Eye (tissue), 1 donor: ENCODE measurements at places on chromosomes 1 and 21.

DNA sequence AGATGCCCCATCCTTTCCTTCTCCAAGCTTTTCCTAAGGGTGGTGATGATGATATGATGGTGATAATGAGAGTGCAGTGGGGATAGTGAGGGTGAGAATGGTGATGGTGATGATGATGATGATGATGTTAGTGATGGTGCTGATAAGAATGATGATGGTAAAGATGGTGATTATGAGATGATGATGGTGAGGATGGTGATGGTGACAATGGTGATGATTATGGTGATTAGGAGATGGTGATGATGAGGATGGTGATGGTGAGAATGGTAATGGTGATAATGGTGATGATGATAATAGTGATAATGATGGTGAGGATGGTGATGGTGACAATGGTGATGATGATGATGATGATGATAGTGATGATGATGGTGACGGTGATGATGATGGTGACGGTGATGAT lies 4.0 kb downstream of the BSND start:
- DNase-seq = no peak

DNA sequence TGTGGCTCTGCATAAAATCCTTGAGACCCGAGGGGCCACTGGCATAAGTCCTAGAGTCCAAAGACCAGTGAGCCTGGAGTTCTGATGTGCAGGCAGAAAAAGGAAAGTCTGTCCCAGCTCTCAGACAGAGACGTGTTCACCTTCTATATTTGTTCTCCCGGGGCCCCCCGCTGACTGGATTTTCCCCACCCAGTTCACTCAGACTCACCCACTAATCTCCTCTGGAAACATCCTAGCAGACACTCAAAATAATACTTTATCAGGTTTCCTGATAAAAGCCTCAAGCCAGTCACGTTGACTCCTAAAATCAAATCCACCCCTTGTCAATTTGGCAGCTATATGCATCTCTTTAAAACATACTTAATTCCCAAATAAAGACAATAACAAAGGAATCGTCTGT lies 1084.2 kb upstream of the NCAM2 start:
- DNase-seq = no peak

DNA sequence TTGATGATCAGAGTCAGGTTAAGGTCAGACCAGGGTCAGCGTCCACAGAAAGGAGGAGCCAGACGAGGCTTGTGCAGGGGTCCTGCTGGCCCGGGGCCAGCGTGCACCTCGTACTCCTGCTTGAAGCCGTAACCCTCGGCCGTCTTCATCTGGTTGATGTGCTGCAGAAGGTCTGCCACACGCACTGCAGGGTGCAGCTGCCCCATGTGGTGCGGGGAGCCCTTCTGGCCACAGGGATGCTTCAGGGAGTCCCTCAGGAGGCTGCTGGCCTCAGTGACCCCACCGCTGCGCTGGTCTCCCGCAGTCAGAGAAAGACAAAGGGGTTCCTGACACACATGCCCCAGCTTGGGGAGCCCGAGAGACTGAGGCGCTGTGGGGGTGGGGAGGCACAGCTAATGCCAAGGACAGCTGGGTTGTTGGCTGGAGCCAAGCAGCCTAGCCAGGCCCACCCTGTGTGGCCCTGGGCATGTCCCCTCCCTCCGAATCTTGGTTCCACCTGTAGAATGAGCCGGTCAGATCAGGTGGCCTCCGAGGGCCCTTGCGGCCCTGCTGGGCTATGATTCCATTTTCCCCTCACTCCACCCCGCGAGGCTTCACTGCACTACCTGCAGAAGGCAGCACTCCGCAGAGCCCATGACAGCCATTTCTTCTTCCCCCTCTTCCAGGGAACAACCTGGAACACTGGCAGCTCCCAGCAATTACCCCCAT lies 251.9 kb downstream of the PTPRU start:
- DNase-seq = no peak

DNA sequence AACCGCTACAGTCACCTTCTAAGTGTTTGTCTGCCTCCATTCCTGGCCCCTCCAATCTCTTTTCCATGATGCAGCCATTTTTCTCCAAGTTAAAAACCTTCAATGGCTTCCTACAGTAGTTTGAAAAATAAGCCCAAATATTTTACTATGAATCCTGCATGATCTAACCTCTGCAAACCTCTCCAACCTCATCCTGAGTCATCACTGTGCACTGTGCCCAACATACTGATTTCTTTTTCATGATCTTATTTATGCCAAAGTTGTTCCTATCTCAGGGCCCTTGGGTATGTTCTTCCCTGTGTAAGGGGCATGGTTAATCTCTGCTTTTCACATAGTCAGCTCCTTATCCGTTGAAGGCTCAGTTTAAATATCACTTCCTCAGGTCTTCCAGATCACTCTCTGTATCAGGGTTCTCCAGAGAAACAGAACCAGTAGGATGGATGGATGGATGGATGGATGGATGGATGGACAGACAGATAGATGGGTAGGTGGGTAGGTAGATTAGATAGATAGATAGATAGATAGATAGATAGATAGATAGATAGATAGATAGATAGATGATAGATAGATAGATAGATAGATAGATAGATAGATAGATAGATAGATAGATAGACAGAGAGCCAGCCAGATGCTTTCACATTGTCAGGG lies 18.1 kb upstream of the PTPN14 start:
- no peak for DNase-seq

DNA sequence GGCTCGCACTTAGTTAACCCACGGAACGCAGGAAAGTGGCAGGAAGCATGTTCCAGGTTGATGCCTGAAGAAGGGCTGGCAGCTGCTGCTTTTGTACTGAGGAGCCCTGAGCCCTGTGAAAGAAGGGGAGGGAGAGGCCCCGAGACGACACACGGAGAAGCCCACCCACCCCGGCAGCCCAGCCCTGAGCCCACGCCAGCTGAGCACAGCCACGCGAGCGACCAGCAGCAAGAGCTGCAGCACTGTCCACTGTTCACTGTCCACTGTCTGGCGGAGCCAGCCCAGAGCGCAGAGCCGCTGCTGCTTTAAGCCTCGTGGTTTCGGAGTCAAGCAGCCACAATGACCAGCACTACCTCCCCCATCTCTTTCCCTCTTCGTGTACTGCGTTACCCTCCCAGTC lies 5.3 kb downstream of the LRRC47 start:
- no peak for DNase-seq

- DNase-seq = no peak
Observed at GRCh38 chr1:246828818-246829217, 102.9 kb downstream of the AHCTF1 start.

GRCh38 chr1:54800899-54801759 lies at the start of gene TTC22:
TSS of gene TTC22 (minus strand) at chr1:54801323. CDS start at chr1:54801163, 160 bp downstream.
- peak; percentile 70 for DNase-seq

DNA sequence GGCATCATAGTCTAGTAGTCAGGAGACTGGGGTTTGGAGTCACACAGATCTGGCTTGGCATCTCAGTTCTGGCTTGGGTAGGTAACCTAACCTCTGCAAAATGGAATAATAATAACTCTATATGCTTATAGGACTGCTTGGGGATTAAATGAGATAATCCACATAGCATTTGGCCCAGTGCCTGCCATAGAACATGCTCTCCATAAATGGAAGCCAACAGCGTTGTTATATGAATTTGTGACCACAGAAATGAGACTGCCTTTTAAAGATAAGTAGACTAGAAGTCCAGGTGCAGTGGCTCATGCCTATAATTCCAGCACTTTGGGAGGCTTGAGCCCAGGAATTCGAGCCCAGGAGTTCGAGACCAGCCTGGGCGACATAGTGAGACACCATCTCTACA lies 4.0 kb upstream of the OPRD1 start:
- no peak for DNase-seq

- DNase-seq = no peak
Observed at GRCh38 chr1:26358411-26359384, 4.8 kb upstream of the CRYBG2 start.

DNA sequence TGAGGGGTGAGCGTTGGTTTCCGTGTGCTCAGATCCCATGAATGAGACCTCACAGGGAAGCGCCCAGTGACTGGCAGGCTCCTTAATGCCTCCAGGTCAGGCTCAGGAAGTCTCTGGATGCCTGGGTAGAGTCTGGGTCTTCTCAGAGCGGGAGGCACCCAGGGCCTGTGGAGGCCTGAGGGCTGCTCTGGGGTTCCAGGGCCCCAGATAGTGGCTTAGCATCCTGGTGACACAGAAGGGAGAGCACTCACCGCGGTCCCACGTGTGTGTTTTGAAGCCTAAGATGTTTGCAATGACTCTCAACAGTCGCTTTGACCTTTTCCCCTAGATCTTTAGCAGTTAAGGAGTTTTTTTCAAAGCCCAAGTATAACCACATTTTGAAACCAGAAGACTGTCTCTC lies 25.0 kb downstream of the PRMT2 start:
- DNase-seq = no peak

GRCh38 chr1:179754041-179754624 lies 11.0 kb downstream of the FAM163A start:
- DNase-seq = no peak

- DNase-seq = no peak
Observed at GRCh38 chr1:157092831-157093230, 6.8 kb downstream of the ETV3L start.

DNA sequence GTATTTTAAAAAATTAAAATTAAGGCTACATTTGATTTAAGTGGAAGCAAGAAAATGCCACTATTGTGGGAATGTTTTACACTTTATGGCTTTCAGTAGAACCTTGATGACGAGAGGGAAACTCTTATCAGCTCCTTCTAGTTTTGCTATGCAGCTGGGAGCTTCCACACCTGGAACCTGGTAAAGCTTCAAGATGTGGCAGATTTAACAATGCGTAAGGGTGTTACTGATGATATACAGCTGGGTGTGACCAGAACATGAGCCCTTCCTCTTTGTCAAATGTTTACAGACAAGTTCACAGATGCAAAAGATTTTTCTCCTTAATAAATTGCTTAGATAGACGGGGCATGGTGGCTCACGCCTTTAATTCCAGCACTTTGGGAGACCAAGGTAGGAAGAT lies 20.3 kb downstream of the TTC13 start:
- no peak for DNase-seq

- DNase-seq = peak; percentile 32
Observed at GRCh38 chr1:213448776-213449175, 397.7 kb downstream of the RPS6KC1 start.

DNA sequence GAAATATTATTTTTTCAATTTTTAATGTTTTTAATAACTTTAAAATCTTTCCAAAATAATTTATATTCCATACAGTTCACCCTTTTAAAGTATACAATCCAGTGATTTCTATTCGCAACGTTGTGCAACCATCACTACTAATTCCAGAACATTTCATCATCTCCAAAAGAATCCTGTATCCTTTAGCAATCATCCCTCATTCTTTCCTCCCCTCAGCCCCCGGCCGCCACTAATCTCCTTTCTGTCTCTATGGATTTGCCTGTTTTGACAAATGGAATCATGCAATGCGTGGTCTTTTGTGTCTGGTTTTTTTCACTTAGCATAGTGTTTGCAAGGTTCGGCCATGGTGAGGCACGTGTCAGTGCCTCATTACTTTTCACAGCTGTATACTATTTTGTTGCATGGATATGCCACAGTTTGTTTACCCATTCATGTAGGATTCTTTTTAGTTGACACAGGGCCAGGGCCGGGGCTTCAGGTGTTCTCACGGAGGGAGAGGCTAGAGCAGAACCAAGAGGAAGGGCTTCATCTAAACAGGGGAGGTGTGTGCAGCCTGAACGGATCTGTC lies 40.6 kb upstream of the ZBTB40 start:
- no peak for DNase-seq

DNA sequence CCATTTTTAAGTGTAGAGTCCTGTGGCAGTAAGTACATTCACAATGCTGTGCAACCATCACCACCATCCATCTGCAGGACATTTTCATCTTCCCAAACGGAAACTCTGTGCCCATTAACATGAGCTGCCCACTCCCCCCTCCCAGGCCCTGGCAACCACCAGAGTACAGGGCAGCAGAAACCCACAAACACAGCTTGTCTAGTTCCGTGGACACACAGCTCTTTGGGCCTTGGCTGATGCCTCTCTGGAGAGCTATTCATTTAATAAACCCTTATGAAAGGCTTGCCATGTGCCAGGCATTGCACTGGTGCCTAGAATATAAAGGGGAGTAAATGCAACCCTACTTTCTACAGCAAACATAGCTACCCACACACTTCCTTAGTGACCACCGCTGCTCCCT lies 28.0 kb downstream of the STUM start:
- DNase-seq = no peak

- DNase-seq = no peak
Observed at GRCh38 chr1:212794561-212795014, 2.9 kb downstream of the TATDN3 start.

GRCh38 chr1:53575955-53576320 lies 116.7 kb downstream of the DMRTB1 start:
- DNase-seq = no peak

DNA sequence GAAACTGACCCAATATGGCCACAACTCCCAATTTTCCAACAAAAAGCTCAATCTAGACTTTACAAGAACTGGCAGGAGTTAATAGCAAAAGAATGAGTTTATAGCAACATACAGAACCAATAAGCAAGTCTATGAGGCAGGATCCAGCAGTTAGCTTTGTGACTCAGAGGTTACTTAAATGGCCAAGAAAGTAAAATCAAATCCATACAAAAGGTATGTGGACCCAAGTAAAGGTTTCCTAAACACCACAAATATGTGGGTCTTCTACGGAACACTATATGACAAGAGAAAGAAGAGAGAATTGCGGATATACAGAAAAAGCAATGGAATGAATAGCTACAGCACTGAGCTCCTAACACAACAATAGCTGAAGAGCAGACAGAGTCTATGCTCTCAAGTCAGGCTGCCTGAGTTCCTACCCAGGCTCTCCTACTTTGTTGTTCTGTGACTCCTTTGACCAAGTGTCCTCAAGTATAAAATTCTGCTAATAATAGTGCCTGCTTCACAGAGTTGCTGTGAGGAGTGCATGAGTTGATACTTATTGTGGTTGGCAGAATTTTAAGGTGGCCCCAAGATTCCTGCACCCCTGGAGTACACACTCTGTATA lies 204.3 kb downstream of the SMYD3 start:
- no peak for DNase-seq

GRCh38 chr1:24327891-24328290 lies 8.7 kb downstream of the GRHL3 start:
- no peak for DNase-seq

DNA sequence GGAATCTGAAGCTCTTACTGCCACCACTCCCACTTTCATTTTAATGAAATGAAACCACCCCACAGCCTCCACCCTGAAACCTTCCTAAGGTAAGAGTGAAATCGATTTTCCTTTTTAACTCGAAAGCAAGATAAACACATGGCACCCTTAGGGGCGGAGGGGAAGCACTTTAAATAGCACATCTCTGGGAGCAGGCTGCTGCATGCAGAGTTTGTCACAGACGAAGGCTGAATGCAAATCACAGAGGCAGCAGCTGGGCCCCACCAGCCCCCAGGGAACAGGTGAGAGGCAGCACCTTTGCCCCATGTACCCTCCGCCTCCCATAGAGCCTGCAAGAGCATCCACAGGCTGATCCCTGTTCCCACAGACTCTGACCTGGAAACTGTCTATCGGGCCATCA lies 60.0 kb upstream of the GRIK3 start:
- no peak for DNase-seq

- DNase-seq = no peak
Observed at GRCh38 chr1:182350839-182351238, 40.8 kb downstream of the GLUL start.

GRCh38 chr1:119416006-119416640 lies 1.2 kb downstream of the HSD3B2 start:
- DNase-seq = no peak

- DNase-seq = no peak
Observed at GRCh38 chr1:184324972-184325371, 61.9 kb upstream of the C1orf21 start.
